ENCODE measurements at places on chromosomes 1 and 21.

DNA sequence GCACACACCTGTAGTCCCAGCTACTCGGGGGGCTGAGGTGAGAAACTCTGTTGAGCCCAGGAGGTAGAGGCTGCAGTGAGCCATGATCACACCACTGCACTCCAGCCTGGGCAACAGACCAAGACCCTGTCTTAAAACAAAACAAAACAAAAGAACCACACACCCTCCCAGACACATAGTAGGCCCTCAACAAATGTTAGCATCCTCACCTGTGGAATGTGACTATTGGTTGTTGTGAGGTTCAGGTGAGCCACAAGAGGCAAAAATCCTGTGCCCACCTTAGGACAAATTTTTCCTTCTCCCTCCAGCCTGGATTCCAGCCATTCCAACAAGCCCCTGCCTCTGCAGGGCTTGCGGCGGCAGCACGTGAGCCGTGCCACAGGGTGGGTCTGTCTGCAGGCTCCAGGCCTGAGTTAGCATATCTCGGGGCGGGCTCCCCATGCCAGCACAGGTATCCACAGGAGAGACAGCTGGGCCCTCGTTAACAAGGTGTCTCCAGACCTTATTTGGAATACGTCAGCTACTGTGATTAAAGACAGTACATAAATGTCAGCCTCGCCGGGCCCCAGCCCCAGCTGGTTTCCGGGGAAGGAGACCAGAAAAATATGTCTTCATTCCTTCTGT, 17.4 kb downstream of the C1QB start:
- no peaks in the 10 kb centered on the region for H3K36me3 ChIP-seq
- DNase-seq, result no peak
- H3K27ac ChIP-seq, result no peak overlapping the region

- H3K4me3 ChIP-seq, result no peak overlapping the region
- no peaks in the 10 kb centered on the region for H3K36me3 ChIP-seq
- H3K27ac ChIP-seq, result no peak overlapping the region
Measured at GRCh38 chr21:42406866-42407265, 3.2 kb downstream of the UBASH3A start.

DNA sequence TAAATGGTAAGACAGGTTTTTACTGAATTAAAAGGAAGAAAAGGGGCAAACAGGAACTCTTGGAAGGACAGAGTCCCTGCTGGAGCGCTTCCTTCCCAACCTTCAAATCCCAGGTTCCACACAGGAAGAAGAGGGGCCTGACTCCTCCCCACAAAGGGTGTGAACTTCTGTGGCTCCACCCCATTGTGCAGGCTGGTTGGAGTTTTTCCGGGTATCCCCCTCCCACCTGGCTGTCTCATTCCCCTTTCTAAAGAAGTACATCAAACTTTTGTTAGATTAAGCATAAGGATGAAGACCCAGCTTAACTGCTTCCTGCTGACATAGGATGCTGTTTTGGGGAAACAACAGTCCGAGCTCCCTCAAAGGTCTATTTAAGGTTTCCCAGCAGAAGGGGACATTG, 187.7 kb downstream of the FCRL5 start:
- DNase-seq, result no peak
- peaks cover 3% of the 10 kb centered on the region for H3K4me1 ChIP-seq
- no peaks in the 10 kb centered on the region for H3K36me3 ChIP-seq
- no peak overlapping the region for H3K4me3 ChIP-seq
- no peak overlapping the region for H3K27ac ChIP-seq
- no peaks in the 10 kb centered on the region for H3K27me3 ChIP-seq

- no peak for DNase-seq
- 0 out of 2 replicates have a peak, but pooled peaks cover 2% of the 10 kb centered on the region for H3K4me1 ChIP-seq
Measured at GRCh38 chr1:21579791-21580190, 70.6 kb downstream of the ALPL start.

- no peaks in the 10 kb centered on the region for H3K27me3 ChIP-seq
- no peaks in the 10 kb centered on the region for H3K36me3 ChIP-seq
- H3K4me3 ChIP-seq, result no peak overlapping the region
- no peak overlapping the region for H3K27ac ChIP-seq
Measured at GRCh38 chr1:200453553-200453905, 43.7 kb upstream of the ZNF281 start.

Data from iPS DF 6.9 (cell line).